M059J (cell line): ENCODE measurements at places on chromosomes 16 and 17. TPM values are rescaled to one million over a fixed set of nuclear protein-coding genes. Genes with fewer than 3 reads are reported as not detected.
A peak's percentile ranks its signal among the peaks of the same experiment; 100 is the strongest.

Gene ABCA9
- not detected in 2 replicates for total RNA-seq

Gene ZNF207
- total RNA-seq, result 163 and 195 TPM in 2 replicates

Gene HAP1
- total RNA-seq, result 0.05 and 0.07 TPM in 2 replicates

Gene GAS2L2
- not detected in 2 replicates for total RNA-seq

Gene TMEM95
- total RNA-seq, result not detected in 2 replicates

Gene ZC3H7A
- total RNA-seq, result 17.4 and 40.2 TPM in 2 replicates

Gene MYH13
- 0.02 TPM in 1 of 2 replicates, not detected in the other for total RNA-seq

Gene ASB16
- total RNA-seq, result not detected in 2 replicates

Gene VMO1
- total RNA-seq, result 0.34 TPM in 1 of 2 replicates, not detected in the other

Gene DOC2B
- total RNA-seq, result under 0.01 TPM in 1 of 2 replicates, not detected in the other

DNA sequence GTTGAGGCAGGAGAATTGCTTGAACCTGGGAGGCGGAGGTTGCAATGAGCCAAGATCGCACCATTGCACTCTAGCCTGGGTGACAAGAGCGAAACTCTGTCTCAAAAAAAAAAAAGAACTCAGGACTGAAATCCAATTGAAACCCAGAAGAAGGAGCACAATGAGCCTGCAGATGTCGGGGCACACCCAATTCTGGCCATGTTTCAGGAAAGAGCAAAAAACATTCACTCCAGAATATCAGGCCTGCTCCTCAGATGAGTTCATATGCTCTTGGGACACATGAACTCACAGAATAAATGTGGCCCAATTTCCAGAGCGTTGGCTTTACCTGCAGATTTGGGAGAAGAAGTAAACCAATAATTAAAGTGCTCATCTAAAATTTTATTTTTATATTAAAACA is 3.0 kb upstream of the CMTM2 start:
- no peak for DNase-seq

DNA sequence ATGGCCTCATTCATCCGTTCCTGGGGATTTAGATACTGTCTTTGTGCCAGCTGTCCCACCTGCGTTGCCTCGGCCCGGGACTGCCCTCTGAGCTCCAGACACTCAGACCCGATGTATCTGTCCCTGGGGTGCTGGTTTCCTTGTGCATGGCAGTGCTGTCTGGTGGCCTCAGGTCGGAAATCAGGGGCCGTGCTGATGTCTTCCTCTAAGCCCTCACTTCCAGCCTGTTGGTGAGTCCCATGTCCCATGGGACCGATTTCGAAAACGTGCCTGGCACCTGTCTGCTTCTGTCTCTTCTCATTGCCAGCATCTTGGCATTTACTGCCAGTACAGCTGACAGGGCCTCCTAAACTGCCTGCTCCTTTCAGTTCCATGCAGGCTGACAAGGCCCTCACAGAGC is 22.1 kb downstream of the NT5M start:
- no peak for DNase-seq

DNA sequence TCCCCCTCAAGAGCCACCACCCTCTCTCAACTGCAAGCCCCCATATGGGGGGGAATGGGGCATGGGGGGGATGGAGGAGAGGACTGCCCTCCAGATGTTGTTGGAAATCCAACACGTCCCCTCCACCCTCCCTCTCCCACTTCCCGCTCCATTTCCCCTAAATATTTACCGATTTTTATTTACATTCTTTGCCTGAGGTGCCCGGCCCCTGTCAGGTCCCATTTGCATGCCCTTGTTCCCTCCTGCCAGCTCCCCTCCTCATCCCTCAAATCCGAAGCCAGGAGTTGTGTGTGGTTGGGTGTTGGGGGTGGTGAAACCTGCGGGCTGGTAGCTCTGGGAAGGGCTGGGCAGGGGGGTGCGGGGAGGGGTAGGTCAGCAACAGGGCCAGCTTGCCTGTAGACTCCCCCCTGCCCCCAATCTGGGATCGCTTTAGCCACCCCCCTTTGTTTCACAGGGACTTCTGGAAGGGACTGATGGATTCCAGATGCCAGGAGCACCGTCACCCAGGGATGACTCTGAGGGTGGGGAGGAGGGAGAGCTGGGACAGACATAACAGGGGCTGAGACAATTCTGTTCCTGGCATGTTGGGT is 39.7 kb upstream of the NGFR start:
- no peak for DNase-seq

GRCh38 chr17:56431736-56432135 is 161.8 kb upstream of the NOG start:
- DNase-seq, result peak; percentile 34

DNA sequence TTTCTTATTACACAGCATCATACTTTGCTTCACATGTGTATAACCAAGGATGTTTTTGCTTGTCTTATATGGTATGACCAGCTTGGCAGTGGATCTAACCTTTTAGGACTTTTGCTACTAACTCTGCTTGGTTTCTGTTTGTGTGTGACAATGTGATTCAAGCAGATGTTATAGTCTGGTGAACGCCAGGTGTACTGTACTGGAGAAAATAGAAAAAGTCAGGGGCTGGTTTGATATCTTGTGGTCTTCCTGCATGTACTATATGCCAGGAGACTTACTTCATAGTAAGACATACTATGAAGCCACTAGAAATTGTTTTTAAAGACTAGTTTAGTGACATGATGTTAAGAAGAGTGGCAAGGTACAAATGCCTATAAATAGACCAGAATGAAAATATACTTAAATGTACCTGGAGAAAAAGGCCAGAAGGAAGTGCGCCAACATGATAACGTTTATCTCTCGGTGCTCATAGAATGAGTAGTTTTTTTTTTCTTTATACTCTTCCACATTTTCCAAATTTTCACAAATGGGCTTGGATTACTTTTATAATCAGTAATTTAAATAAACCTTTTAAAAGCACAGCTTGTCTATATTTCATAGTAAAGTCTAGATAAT is 112.3 kb downstream of the PRKCA start:
- DNase-seq, result no peak

DNA sequence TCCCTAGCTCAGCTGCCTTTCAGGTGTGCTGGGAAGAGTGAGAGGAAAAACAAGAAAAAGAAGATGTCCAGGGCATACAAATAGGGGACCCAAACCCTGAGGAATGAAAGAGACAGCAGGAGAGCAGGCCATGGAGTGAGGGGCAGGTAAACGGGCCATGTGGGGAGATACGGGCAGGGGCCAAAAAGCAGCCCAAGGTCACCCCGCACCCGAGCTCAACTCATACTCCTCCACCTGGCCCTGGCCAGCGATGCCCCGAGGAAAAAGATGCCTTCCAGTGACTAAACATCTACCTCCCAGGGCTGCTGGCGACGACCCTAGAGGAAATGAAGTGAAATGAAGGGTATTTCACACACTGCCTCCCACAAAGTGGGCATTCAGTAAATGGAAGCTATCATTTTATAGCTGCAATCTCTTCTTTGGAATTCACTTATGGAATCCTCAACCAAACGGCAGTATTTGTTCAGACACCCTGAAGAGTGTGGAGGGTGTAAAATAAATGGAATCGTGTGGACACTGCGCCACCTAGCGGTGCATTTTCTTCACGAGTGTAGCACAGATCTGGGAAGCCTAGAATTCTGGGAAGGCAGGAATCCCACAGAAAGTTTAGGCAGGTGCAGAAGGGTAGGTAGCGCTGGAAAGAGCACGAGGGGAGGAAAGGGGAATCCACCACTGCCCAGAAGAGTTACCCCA is 14.9 kb downstream of the ELAC2 start:
- DNase-seq, result peak; percentile 66

GRCh38 chr17:66747578-66748275 is 87.2 kb upstream of the CACNG5 start:
- DNase-seq, result peak; percentile 57

- no peak for DNase-seq
These were observed 36.3 kb downstream of the MYH3 start for GRCh38 chr17:10620823-10621222.

DNA sequence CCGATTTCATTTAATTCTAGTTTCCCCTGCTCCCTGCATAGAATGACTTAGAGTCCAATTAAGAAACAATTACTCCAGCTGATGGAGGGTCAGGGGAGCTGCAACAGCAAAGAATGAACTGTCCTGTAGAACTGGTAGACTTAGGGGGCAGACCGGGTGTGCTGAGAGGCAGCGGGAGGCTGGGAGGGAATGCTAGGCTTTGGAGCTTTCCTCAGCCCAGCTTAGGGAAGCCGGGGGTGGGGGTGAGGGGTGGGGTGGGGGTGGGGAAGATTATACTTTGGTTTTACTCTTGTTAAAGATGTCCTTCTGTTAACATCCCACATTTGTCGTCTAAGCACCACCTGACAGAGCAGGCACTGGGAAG is 458.6 kb upstream of the ASIC2 start:
- DNase-seq, result no peak

- no peak for DNase-seq
These were observed 16.0 kb downstream of the CCL16 start for GRCh38 chr17:35965272-35965671.

GRCh38 chr17:40362696-40363110 is 1.8 kb downstream of the GJD3 start:
- peak; percentile 68 for DNase-seq
